Osteoblast (primary cell): ENCODE measurements at places on chromosomes 3 and 15. TPM values are rescaled to one million over a fixed set of nuclear protein-coding genes. Genes with fewer than 3 reads are reported as not detected.

The TMEM207 gene
- total RNA-seq: not detected in 2 replicates

The TGM4 gene
- not detected in 2 replicates for total RNA-seq

The CDCP1 gene
- total RNA-seq: 4.4 and 7.6 TPM in 2 replicates

The MAP6D1 gene
- 0.59 and 2.2 TPM in 2 replicates for total RNA-seq

The BTLA gene
- total RNA-seq: 0.36 and 1.8 TPM in 2 replicates

The SRGAP3 gene
- 2.5 and 4.7 TPM in 2 replicates for total RNA-seq

The SLC12A1 gene
- not detected in 2 replicates for total RNA-seq

The KY gene
- 2.1 and 3.6 TPM in 2 replicates for total RNA-seq

The UBE2E1 gene
- 89.0 and 98.1 TPM in 2 replicates for total RNA-seq

- peaks cover 14% of the 10 kb centered on the region for H3K4me1 ChIP-seq
- H3K27me3 ChIP-seq: no peaks in the 10 kb centered on the region
- peak; percentile 97 for DNase-seq
- peaks cover 42% of the 10 kb centered on the region for H3K36me3 ChIP-seq
- H3K4me3 ChIP-seq: peak overlapping the region; percentile 25
- peak overlapping the region; percentile 73 for H3K27ac ChIP-seq
Observed at GRCh38 chr15:80567721-80568157, 127.4 kb upstream of the ABHD17C start.

DNA sequence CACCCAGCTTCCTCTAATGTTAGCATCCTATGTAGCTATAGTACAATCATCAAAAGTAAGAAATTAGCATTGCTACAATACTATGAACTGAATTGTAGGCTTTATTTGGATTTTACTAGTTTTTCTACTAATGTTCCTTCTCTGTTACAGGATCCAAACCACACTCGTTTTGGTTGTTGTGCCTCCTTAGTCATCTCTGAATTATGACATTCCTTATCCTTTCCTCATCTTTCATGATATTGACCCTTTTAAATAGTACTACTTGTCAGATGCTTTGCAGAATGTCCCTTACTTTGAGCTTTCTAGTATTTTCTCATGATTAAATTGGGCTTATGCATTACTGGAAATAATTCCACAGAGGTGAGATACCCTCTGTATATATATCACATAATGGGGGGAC lies 265.4 kb downstream of the VPS13C start:
- H3K4me3 ChIP-seq: no peak overlapping the region
- no peak for DNase-seq
- H3K4me1 ChIP-seq: no peaks in the 10 kb centered on the region
- H3K27ac ChIP-seq: no peak overlapping the region

GRCh38 chr15:85415783-85416182 lies 35.4 kb downstream of the AKAP13 start:
- no peaks in the 10 kb centered on the region for H3K27me3 ChIP-seq
- H3K27ac ChIP-seq: no peak overlapping the region
- peak; percentile 19 for DNase-seq
- H3K36me3 ChIP-seq: no peaks in the 10 kb centered on the region

GRCh38 chr3:159348431-159348830 lies 546.6 kb downstream of the MFSD1 start:
- no peaks in the 10 kb centered on the region for H3K36me3 ChIP-seq
- H3K27me3 ChIP-seq: no peaks in the 10 kb centered on the region
- H3K4me3 ChIP-seq: no peak overlapping the region

DNA sequence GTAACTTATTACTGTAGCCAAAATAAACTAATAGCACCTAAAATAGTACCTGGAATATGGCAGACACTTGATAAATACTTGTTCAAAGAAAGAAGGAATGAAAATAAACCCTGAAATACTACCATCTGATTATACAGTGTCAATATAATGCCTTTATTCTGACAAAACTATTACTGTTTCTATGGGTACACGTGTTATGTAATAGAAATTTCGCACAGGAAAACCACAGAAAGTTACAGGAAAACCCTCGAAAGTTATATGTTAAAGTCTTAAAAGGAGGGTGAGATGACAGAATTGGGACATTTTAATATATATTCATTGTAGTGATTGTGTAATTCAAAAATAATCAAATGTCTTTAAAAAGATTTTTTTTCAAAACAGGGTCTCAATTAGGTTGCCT lies 28.8 kb downstream of the ETFA start:
- H3K27me3 ChIP-seq: no peaks in the 10 kb centered on the region
- H3K27ac ChIP-seq: no peak overlapping the region
- peaks cover 59% of the 10 kb centered on the region for H3K36me3 ChIP-seq
- H3K4me3 ChIP-seq: no peak overlapping the region
- DNase-seq: no peak

DNA sequence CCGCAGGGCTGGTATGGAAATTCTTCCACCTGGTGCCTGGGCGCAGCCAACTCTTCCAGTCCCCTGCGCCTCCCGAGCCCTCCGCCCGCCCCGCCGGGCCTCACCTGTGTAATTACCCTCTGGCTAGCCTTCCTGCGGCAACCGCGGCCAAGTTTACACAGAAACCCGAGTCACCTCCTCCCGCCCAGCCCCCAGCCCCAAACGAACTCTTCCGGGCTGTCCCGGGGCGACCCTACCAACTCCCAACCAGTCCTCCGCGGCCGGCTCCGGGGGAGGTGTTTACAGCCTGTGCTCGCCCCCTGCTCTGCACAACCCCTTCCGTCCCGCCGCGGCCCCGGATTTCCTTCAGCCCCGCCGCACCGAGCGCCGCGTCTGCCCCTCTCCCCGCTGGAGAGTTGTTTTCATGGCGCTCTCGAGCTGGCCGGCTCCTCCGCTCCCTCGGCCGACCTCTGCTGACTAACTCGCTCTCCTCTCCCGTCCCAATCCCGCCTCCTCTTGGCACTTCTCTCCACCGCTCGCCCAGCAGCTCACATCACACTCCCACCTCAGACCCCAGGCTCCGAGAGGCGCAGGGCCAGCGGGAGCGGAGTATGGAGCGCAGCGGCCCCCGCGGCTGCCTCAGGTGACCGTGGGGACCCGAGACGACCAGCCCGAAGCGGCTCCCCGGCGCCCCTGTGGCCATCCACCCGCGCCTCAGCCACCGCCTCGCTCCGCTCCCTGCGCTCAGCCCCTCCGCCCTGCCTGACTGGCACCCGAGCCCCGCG lies 538 bp downstream of the ATOSA start:
- H3K27me3 ChIP-seq: peaks cover 16% of the 10 kb centered on the region
- peak; percentile 92 for DNase-seq
- H3K27ac ChIP-seq: peak overlapping the region; percentile 81

- H3K4me3 ChIP-seq: no peak overlapping the region
- H3K4me1 ChIP-seq: no peaks in the 10 kb centered on the region
- no peak overlapping the region for H3K27ac ChIP-seq
- no peak for DNase-seq
- no peaks in the 10 kb centered on the region for H3K27me3 ChIP-seq
Observed at GRCh38 chr3:128610451-128611070, 40.1 kb downstream of the RPN1 start.

DNA sequence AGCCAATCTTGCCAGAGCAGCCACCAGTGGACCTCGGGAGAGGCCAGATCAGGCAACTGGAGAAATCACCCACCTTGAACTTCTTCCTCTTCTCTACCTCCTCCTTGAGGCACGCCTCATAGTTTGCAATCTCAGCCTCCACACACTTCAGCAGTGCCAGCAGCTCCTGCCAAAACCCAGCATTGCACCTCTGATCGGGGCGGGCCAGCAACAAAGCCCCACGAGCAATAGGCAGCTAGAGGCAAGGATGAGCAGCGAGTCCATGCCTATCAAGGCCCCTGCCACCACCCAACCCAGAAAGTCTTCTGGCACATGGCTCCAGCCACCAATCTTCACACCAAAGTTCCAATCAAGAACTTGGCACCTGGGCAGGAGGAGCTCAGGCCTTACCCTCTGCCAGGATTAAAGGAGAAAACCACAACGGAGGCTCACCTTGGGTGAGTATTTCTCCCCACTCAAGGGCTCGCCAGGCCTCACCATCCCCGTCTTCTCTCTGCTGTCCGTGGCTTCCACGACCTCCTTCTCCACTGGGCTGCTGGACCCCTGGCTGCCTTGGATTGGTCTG lies 42.1 kb downstream of the SEMA3G start:
- no peak overlapping the region for H3K27ac ChIP-seq
- H3K4me3 ChIP-seq: no peak overlapping the region
- H3K27me3 ChIP-seq: no peaks in the 10 kb centered on the region
- H3K4me1 ChIP-seq: no peaks in the 10 kb centered on the region
- peak; percentile 59 for DNase-seq

DNA sequence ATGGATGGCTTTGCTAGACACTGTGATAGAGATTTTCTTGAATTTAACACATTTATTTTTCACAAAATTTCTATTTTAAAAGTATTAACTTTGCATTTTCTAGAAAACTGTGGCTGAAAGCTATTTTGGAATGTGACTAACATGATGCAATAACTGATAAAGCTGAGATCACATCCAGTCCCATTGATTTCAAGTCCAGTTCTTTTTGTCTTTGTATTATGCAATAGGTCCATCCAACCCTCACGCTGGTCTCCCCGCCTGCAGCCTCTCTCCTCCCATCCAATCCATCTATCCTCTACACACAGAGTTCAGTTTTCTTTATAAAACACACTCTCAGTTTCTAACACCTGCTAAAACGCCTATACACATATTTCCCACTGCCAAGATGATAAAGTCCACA lies 178.8 kb downstream of the CNTN3 start:
- H3K36me3 ChIP-seq: no peaks in the 10 kb centered on the region
- no peak overlapping the region for H3K4me3 ChIP-seq
- no peaks in the 10 kb centered on the region for H3K4me1 ChIP-seq
- no peak overlapping the region for H3K27ac ChIP-seq
- no peak for DNase-seq

- no peaks in the 10 kb centered on the region for H3K27me3 ChIP-seq
- H3K4me3 ChIP-seq: no peak overlapping the region
- no peaks in the 10 kb centered on the region for H3K4me1 ChIP-seq
- H3K36me3 ChIP-seq: peaks cover 56% of the 10 kb centered on the region
- DNase-seq: no peak
Observed at GRCh38 chr15:52668133-52668532, 11.1 kb downstream of the ATOSA start.

DNA sequence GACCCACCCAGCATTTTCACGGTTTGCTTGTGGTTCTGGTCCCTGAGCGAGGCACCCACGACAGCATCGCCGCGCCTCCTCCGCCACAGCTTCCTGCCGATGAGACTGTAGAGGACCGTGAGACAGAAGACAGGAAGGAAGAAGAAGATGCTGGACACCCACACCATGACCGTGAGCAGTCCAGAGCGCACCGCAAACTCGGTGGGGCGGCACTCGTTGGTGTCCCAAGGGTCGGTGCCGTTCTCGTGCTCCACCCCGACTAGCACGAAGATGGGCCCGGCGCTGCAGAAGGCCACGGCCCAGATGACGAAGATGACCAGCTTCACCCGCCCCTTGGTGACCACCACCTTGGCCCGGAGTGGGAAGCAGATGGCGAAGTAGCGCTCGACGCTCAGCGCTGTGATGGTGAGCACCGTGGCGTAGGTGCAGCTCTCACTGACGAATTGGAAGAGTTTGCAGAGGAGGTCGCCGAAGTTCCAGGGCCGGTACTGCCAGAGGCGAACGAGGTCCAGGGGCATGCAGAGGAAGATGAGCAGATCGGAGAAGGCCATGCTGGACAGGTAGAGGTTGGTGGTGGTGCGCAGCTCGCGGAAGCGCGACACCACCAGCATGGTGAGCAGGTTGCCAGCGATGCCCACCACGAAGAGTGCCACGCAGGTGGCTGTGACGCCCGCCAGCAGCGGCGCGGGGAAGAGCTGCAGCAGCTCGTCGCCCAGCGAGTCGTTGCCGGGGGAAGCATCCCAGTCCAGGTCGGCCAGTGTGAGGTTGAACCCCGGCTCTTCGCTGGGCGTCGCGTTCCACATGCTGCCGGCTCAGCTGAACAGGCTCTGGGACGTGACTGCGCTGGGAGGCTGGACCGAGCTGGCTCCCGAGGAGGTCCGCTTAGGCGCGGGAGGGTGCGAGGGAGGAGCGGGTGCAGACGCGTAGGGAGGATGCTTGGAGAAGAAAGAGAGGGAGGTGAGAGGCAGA lies at the start of gene GHSR:
GHSR (minus strand) TSS at position 846 of the 969 bp plus-strand sequence; CDS start at position 803, 43 bp downstream.
- no peak within 1 kb of the TSS for H3K4me3 ChIP-seq
- peaks cover 71% of the 10 kb centered on the region for H3K27me3 ChIP-seq
- H3K4me1 ChIP-seq: no peaks in the 10 kb centered on the region
- DNase-seq: peak; percentile 31
- H3K36me3 ChIP-seq: no peaks in the 10 kb centered on the region
- no peak within 1 kb of the TSS for H3K27ac ChIP-seq

- peak; percentile 87 for DNase-seq
- H3K4me3 ChIP-seq: peak overlapping the region; percentile 83
Observed at GRCh38 chr15:90664650-90665287, 52.4 kb upstream of the BLM start.

DNA sequence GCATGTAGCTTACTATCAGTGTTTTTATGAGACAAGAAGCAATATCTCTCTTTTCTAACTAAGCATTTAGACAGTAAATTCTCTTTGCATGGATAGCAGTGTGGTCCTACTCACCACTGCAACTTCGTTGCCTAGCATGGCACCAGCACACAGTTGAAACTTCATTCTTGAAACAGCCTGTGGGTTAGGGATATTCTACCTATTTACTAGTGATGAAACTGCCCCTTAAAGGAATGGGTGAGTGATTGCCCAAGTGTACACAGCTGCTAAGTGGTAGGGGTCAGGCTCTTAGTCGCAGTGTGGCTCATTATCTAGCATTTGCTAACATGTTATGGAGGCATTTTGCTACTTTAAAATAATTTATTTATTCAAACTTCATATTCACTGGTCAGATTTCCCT lies 78.4 kb downstream of the CHL1 start:
- no peaks in the 10 kb centered on the region for H3K27me3 ChIP-seq
- no peaks in the 10 kb centered on the region for H3K36me3 ChIP-seq
- H3K4me3 ChIP-seq: no peak overlapping the region
- no peak overlapping the region for H3K27ac ChIP-seq

GRCh38 chr3:130470126-130470525 lies 46.9 kb upstream of the COL6A6 start:
- no peak for DNase-seq
- H3K27ac ChIP-seq: no peak overlapping the region
- H3K4me1 ChIP-seq: no peaks in the 10 kb centered on the region
- no peaks in the 10 kb centered on the region for H3K36me3 ChIP-seq
- H3K4me3 ChIP-seq: no peak overlapping the region
- H3K27me3 ChIP-seq: no peaks in the 10 kb centered on the region

- no peak overlapping the region for H3K4me3 ChIP-seq
- no peaks in the 10 kb centered on the region for H3K27me3 ChIP-seq
- no peaks in the 10 kb centered on the region for H3K36me3 ChIP-seq
Observed at GRCh38 chr15:38312190-38312589, 59.6 kb downstream of the SPRED1 start.

DNA sequence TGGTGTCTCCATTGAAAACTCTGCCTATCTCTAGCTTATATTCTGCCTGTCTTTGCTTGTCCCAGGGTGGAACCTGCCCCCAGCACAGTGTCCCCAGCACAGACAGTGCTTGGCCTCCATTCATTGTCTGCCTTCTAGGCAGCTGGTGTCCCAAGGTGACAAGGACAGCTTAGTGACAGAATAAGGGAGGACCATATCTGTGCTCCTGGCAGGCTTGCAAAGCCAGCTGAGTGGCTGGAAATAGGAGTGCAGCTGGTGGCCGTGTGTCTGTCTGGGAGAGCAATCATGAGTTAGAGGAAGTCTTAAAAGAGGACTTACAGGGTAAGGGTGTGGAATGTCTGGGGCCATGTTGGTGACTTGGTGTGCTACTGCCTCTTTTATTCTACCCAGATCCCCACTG lies 33.4 kb downstream of the SCN5A start:
- no peaks in the 10 kb centered on the region for H3K36me3 ChIP-seq
- H3K27me3 ChIP-seq: no peaks in the 10 kb centered on the region
- peak; percentile 29 for DNase-seq
- H3K4me3 ChIP-seq: no peak overlapping the region
- H3K27ac ChIP-seq: no peak overlapping the region
